Tongue (tissue), 3 donors: ENCODE measurements at places on chromosomes 2 and 18.

- no peak for DNase-seq
These were observed 546.9 kb upstream of the PKDCC start for GRCh38 chr2:41500895-41501294.

- peak; percentile 53 for DNase-seq
These were observed 4.9 kb downstream of the IRS1 start for GRCh38 chr2:226794751-226795171.

DNA sequence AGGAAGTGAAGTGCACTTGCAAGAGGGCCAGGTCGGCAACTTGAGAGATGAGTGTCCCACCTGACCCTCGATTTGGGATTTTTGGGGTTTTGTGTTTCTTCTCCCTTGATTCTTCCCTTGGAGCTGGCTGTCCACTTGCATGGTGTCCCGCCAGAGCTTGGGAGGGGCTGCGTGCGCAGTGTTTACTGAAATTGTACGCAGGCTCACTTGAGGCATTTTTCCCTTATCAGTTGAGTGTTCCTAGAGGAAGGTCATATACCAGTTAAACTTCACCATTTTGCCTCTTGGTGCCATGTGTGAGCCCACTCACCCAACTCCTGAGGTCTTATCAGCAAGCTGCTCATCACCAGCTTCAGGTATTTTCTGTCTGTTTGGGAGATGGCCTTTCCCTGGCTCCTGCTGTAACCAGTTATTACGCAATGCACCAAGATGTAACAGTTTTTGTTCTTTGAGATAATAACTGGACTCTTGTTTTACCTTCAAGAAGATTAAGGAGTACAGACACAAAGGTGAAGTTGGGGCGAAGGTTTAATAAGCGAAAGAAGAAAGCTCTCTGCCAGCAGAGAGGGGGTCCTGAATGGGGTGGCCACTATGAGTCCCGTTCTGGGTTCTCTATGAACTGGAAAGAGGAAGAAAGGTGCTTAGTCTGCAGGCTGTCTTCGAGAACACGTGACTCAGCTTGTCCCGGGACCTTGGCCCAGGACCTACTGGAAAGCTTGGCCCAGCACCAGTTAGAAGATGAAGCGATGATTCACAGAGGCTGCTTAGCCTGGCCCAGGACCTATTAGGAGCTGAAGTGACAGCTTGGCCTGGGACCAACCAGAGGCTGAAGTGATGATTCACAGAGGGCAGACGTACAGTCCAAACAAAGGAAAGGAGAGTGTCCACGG is 21.5 kb upstream of the TXNL4A start:
- no peak for DNase-seq

DNA sequence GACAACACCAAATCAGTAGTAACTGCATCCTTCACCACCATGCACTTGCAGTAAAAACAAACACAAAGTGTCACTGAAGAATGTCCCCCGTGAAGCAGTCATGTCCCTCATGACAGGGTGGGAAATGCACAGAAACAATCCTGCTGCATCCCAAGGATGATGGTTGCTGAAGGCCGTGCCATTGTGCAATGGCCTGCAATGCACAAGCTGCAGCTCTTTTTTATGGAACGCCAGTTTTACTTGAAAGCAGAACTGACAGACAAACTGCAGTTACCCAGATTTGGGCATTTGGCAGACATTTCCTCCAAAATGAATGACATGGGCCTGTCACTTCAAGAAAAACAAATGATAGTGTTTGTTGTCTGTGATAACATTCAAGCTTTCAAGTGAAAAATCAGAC is 2.4 kb upstream of the CHST10 start:
- DNase-seq, result no peak

DNA sequence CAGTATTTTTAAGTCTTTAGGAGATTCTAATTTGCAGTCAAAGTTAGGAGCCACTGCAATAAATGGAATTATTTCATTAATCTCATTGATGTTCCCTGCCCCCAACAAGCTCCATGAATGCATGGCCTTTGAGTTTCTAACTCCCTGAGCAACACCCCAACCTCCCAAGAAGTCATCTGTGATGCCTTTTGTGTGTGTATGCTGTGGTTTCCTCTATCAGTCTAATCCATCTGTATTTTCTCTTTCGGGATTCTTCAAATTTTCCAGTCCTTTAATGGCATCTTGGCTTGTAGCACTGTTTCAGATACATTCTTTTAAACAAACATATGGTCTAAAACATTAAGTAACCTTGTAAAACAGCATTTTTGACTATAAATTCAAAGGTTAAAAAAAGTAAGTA is 16.8 kb downstream of the SERPINB10 start:
- no peak for DNase-seq

DNA sequence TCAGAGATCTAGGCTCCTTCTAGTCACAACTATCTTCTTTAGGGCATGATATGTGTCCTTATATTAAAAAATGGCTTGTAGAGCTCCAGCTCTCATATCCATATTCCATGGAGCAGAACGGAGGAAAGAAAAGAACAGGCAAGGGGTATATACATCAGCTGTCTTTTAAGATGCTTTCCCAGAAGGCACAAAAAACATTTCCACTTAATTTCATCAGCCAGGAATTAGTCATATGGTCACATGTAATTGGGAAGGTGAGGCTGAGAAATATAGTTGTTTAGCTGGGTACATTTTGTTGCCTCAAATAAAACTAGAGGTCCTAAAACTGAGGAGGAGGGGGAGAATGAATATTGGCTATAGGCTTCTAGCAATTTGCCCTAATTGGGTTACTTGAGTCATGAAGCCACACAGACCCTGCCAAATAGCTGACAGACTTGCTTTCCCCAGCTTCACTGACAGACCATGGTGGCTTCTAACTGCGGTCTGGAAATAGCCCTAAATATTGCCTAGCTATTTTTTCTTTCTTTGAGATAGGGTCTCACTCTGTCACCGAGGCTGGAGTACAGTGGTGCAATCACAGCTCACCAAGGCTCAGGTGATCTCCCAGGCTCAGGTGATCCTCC is 20.0 kb downstream of the MAIP1 start:
- DNase-seq, result no peak

- no peak for DNase-seq
These were observed 101.7 kb upstream of the ALPP start for GRCh38 chr2:232276733-232277313.

- DNase-seq, result no peak
These were observed 58.1 kb downstream of the INPP4A start for GRCh38 chr2:98502556-98503335.

DNA sequence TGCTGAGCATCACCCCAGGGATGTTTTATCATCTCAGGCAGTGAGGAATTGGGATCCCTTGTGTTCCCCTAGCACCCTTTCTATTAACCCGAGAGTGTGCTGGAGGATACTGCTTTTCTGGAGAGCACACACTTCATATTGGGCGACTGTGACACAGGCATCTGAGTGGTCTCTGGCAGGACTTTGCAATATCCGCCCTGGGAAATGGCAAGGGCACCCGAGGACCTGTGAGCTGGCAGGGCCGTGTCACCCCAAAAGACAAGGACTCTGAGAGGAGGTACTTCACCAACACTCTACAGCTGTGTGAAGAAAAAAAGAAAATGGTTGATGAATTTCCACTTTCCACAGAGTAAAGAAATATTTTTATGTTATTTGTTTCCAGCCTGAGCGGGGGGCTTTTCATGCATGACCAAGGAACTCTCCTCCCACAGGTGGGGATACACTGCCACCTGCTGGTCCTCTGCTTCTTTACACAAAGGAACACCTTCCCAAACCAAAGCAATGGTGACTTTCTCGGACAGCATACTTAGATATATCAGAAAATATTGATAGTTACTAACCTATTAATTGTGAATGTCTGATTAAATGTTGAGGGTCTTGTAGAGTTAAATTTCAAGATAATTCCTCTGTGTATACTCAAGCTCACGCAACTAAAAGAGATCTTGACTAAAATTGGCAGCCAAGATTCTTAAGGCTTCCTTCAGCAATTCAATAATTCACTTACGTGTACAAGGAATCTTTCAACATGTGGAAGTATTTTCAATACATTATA is 45.9 kb upstream of the REG3G start:
- DNase-seq, result peak; percentile 90

- no peak for DNase-seq
These were observed 142.7 kb downstream of the PTGR3 start for GRCh38 chr18:75066021-75066880.

DNA sequence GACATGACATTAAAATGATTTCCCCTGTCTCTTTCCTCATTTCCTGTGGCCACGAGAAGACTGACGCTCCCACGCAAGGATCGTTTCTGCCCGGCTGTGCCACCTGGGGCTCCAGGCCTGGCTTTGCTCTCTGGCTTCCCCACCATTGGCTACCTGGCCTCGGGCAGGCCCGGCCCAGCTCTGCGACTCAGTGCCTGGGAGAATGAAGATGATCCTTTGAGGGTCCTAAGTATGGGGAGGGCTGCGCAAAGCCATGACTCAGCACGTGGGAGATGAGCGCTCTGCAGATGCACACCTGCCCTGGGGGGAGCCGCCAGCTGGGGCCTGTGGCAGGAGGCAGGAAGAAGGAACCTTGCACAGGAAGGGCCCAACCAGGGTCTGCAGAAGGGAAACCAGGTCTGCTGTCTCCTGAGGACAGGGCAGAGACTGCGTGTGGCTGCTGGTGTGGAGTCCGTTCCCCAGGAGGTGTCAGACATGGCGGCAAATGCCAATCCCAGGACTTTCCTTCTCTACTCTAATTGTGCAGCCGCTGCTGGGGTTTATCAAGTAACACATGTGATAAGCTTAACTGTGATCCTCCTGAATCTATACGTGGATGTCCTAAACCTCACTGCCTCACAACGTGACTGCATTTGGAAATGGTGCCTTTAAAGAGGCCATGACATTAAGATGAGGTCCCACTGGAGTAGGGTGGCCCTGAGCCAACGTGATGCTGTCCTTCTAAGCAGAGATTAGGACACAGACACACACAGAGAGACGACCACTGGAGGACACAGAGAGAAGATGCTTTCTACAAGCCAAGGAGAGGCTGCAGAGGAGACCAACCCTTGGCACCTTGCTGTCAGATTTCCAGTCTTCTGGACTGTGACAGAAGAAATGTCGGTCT is 32.9 kb downstream of the MBP start:
- DNase-seq, result no peak

DNA sequence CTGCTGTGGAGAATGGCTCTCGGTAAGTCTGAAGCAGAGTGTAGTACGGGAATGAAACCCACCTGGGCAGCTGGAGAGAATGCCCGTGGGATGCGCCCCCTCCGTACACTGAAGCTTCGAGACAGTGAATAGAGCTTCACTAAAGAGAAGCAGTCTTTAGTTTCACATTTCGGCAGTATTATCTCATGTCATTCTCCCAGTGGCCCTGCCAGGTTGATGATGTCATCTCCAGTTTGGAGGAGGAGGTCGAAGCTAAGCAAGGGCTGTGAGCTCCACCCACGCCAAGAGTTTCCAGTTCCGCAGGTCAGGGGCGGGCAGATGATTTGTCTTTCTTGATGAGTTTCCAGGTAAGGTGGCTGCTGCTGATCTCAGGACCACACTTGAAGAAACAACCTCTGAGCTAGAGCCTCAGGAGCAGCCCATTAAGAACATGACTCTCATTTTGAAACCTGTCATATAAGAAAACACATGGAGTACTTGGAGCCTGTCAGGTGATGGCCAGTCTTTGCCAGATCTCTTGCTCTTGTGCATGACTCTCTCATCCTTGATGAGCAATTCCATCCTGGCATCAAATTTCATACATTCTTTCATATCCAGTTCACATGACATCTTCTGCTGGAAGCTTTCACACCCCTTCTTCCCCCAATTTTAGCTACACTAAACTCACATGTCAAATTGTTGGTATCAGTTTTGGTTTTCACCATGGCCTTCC is 475.0 kb downstream of the RNF144A start:
- DNase-seq, result no peak

DNA sequence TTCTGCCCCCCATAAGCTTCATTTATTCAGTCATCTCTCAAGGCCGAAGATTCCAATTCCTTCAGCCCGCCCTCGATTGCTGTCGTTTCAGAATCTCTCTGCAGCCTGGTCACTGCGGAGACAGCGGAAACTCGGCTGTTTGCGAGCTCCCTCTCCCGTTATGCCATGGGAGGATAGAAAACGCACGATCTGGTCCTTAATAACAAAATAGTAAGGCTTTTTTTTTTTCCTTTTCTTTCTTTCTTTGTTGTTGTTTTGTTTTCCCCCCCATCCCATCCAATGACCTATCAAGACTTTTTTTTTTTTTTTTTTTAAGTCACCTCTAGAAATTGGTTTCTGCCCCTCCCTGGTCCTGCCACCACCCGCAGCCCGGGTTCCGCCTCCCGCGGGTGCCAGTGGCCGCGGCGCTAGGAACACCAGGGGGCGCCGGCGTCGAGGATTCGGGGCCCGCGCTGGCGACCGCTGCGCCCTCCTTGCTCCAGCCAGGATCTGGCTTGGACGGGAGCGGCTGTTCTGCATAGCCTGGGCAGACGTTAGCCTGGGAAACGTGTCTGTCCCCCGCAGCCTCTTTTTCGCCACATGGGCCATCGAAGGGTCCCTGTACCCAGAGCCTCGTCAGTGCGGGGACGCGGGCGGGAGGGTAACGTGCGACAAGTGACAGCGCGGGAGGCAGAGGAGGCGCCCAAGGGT is 10.1 kb downstream of the CPLX4 start:
- peak; percentile 83 for DNase-seq

- DNase-seq, result no peak
These were observed 24.9 kb upstream of the TTR start for GRCh38 chr18:31566576-31567306.

- DNase-seq, result no peak
These were observed 160.5 kb downstream of the SETBP1 start for GRCh38 chr18:44841221-44841620.

GRCh38 chr18:8987241-8987640 is 115.3 kb upstream of the NDUFV2 start:
- DNase-seq, result no peak

DNA sequence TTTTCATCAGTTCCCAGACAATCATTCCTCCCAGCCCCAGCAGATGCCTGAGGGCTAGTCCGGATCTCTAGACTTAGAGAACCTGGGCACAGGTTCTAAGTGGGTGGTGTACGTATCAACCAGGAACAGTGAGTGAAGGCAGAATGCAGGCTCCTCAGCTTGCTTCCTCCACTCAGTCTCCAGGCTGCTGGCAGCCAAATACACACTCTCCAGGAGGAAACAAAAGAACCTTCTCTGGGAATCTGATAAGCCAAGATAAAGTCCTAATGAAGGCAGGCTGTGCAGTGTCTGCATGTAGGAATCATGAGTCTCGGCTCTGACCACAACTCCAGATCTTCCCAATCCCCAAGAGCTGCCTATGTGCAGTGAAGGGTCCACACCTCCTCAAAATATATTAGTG is 245.7 kb downstream of the SP3 start:
- no peak for DNase-seq

DNA sequence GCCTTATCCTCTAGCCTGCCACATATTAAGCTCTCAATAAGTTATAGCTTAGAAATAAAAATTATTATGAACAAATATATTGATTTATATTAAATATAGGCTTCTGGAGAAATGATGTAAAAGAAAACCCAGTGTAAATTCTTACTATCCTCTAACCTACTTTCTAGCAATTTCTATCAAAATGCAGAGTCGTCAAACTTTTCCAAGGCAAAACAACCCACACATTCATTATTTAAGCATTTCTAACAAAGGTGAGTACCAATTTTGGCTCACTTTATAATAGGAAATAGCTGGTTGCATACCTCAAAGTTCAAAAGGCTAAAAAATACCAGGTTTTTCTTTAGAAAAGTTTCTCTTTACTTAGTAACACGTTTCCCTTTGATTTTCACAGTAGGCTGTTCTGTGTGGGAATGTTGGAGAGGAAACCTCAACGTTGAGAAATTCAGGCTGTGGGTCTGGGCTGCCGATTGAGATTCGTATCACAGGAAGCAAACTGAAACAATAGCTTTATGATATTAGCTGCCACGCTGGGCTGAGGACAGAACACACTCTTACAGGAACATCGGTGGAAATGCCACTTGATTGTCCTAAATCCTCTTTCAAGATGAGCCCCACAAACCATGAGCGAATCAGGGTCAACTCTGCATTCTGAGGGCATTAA is 53.0 kb downstream of the EPAS1 start:
- no peak for DNase-seq
